ENCODE measurements at places on chromosomes 11 and 22.

GRCh38 chr11:116376547-116376946, 396.2 kb downstream of the BUD13 start:
- no peak for DNase-seq

DNA sequence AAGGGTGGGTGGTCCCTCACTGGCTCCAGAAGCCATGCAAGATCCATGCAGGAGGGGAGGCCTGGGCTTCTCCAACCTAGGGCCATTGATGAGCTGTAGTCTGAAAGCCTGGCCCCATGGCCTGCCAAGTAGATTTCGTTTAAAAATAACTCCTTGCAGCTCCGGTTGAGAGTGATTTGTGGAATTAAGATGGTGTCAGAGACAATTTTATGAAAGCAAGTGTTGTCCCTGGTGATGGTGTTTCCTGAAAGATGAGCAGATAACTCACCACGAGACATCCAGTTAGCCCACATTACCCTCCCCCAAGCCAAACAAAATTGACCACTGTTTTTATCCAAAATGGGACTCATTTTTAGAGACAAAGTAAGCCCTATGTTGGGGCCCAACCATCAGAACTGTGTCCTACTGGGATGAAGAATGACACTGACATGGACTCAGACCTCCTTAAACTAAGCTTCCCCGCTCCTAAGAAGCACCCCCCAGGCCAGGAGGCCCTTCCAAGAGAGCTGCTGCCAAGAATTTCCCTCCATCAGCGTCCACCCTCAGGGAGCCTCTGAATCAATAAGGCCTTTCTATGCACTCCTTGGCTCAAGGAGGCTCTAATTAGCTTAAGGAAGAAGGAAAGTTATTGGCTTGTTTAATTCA, 174.2 kb upstream of the NCAM1 start:
- DNase-seq: no peak

- DNase-seq: no peak
Measured at GRCh38 chr11:36000616-36001190, 56.8 kb downstream of the LDLRAD3 start.

- DNase-seq: no peak
Measured at GRCh38 chr11:62543680-62544444, 2.7 kb downstream of the AHNAK start.

- no peak for DNase-seq
Measured at GRCh38 chr22:17350292-17350691, 19.0 kb upstream of the CECR2 start.

DNA sequence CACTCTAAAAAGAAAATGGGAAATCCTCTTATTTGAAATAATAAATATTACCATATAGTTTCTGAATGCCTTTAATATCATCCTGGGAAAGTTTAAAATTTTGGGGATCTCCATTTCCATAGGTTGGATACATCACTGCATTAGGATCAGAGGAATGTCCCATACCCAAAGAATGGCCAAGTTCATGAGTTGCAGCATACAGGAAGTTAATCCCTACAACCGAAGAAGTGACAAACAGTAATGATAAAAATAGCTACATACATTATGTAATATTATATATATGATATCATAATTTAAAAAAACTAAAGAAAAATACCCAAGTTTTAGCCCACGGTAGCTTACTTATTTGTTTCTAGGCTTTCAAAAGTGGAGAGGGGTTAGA, 7.4 kb downstream of the MMP7 start:
- DNase-seq: no peak

- DNase-seq: peak; percentile 59
Measured at GRCh38 chr11:65420979-65421793, 1.4 kb upstream of the NEAT1 start.

DNA sequence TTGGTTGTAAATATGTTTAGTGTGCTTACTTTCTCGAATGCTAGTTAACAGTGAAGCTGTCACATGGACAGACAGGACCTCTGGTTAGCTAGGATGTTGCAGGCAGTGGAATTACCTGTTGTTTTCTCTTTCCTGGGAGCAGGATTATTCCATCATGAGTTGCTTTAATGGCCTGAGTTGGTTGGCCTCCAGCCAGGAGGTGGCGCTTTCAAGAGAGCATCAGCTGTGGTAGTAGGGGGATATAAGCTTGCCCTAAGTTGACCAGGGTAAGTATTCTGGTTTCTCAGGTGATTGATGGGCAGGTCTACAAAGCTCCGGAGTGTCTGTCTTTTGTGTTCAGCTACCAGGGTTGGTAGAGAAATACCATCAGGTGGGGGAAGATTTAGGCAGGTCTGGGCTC, 43.5 kb downstream of the NELL1 start:
- DNase-seq: no peak

DNA sequence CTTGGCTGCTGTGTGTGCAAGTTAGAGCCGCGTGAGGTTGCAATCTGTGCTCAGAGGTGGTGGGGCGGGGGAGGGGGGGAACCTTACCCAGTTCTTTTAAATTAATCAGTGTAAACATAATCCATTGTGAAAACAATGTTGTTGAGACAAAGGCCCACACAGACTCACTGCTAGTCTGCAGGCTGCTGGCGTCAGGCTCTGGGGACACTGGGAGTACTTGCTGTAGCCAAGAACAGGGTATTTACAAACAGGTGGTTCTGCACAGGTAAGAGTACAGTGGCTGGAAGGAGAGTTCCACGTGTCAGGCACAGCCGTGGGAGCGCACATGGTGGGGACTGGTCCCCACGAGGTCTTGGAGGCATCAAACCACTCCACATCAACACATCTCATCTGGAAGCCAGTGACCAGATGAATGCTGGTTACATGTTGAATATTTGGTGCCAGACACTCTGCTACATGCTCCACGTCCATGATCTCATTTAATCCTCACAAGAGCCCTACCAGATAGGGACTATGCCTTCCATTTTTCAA, 27.4 kb downstream of the SCUBE1 start:
- no peak for DNase-seq

DNA sequence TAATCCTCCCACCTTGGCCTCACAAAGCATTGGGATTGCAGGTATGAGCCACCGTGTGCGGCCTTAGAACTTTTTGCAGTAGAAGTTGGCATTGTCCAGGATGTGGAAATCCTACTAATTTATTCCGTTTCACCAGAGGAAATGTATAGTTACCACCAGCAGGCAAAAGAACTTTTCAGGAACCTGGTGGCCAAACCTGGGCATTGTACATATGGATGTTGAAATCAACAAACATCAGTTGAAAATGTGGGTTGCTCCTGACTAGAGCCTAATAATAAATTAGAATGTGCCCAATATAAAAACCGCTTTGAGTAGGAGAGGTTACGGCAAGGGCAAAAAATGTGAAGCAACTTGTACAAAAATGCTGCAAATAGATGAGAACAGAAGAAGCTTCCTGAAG, 40.7 kb upstream of the XBP1 start:
- DNase-seq: no peak

DNA sequence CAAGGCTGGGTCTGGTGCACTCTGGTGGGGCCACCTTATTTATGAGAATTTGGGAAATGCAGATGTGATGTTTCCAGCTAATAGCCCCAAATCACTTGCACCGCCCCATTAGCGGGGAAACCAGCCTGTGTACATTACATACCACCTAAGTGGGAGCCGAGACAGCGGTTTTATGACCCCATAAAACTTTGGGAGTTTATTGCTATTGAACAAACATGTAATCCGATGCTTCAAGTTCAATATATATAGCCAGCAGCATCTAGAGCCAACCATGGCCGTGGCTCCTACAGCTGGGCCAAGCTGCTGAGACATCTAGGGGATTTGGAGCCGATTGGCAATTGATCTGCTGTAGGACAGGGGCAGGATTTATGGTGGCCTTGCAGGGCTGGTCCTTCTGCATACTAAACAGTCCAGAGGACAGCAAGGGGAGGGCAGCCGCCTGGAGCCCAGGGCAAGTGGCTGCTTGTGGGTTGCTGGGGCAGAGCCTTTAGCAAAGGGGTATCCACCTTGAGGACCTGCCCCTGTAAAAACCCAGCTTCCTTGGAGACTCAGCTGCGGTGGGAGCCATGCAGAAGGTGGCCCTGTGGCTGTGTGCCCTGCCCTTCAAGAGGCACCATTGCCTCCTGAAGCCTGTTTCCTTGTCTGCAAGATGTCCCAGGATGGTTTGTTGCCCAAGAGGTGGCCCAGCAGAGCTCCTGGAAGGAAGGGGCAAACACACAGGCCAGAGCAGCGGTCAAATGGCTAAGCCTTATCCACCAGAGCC, 47.9 kb upstream of the CCDC188 start:
- no peak for DNase-seq

- no peak for DNase-seq
Measured at GRCh38 chr22:17911887-17912286, 112.5 kb downstream of the MICAL3 start.

GRCh38 chr11:105577641-105578040, 32.2 kb upstream of the GRIA4 start:
- no peak for DNase-seq

DNA sequence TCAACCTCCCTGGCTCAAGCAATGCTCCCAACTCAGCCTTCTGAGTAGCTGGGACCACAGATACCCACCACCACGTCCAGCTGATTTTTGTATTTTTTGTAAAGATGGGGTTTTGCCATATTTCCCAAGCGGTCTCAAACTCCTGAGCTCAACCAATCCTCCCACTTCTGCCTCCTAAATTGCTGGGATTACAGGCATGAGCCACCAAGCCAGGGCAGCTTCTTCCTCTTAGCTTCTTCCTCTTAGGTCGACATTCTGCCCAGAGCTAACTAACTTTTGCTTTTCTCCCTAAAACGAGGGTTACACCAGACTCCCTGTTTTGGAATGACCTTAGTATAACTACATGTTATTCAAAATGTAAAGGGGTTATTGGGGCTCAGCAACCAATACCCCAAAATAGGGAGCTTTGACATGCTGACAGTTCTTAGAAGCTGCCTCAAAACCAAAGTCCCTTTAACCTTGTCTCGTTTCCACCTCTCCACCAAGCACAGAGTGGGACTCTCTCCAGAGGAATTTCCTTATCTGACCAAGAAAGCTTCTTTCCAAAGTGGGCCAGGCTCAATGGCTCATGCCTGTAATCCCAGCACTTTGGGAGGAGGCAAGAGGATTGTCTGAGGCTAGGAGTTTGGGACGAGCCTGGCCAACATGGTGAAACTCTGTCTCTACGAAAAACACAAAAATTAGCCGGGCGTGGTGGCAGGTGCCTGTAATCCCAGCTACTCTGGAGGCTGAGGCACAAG, 7.0 kb downstream of the HPS5 start:
- DNase-seq: no peak

DNA sequence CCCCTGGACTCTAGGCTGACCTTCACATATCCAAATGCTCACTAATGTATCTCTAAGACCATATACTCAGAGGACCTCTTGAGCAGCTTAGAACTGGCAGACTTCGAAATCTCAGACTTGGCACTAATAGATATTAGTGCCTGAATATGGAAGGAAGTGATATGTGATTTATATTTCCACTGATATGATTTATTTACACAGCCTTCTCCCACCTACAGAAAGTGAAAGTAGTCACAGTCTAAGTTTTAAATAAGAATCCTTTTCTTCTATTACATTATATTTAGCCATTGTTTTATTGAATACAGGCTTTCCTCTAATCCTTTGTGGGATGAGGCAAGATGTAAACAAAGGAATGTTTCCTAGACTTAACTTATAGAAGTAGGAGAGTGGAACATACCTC, 6.7 kb upstream of the NAV2 start:
- no peak for DNase-seq

DNA sequence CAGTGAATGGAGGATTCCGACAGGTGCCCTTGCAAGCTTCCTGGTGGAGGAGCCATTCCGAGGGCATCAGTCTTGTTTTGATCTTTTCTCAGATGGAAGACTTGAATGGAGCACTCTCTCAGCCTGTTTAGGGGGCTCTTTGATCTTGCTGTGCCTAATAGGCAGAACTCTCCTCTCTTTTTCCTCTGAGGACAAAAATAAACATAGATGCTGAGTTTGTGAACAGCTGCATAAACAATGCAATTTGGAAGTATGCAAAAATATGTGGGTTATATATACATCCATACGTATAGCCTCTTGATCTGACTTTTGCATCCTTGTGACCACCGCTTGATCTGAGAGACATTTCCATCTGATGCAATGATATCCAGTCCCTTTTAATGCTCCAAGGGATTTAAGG, 29.1 kb downstream of the BARX2 start:
- no peak for DNase-seq

Measured in NCI-H524 treated with DMSO at 0.1 percent for 48 hours (cell line).